ENCODE measurements at places on chromosomes 5 and 9. TPM values are rescaled to one million over a fixed set of nuclear protein-coding genes. Genes with fewer than 3 reads are reported as not detected.

DNA sequence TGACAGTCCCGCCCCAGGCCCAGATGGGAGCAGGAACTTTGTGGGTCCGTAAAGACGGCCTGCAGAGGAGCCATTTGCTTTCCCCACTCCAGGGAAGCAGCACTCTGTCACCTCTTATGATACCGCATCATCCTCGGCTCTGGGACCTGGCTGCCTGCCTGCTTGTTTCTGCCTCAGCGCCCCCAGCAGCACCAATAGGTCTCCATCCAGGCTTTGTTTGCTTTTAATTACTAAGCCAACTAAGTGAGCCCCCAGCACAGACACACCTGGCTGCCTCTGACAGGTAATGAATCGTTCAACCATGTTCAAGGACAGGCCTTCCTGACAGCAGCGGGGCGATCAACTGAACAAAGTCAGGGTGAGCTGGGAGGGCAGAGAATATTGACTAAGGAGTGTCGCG lies 141.4 kb downstream of the C5orf15 start:
- DNase-seq: no peak

DNA sequence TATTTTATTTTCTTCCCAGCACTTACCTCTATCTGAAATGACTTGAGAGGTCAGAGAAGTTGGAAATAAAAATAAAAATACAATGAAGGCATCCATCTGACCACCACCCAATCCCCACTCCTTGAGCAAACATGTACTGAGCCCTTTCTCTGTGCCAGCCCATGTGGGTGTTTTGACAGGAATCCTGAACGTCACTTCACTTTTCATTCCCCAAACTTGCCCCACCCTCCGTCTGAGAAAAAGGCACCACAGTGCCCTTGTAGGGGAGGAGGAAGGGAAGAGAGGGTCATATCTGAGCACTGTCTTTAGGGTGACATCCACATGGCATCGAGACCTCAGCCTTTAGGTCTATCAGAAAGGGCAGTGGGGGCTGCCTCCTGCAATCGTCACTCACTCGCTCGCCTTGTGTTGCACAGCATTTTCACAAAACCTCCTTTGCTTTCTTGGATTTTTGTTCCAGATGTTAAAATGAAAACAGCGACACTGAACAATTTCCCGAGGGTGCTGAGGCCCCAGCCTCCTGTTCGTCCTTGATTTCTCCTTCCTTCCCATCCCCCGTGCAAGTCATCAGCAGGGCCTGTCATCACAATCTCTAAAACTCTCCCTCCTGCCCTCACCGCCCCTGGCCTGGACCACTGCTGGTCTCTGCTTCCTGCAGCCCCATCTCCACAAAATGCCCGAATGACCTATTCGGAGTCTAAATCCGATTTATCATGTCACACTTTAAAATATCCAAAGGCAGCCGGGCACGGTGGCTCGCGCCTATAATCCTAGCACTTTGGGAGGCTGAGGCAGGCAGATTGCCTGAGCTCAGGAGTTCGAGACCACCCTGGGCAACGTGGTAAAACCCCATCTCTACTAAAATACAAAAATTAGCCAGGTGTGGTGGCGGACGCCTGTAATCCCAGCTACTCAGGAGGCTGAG lies 13.0 kb downstream of the HIGD2A start:
- no peak for DNase-seq

- DNase-seq: no peak
Observed at GRCh38 chr5:95836544-95836943, 14.0 kb upstream of the GLRX start.

- no peak for DNase-seq
Observed at GRCh38 chr5:127418367-127418766, 99.1 kb upstream of the PRRC1 start.

- DNase-seq: no peak
Observed at GRCh38 chr9:136748666-136749611, 614 bp upstream of the LCN6 start.

The SLC6A19 gene
- not detected for polyA plus RNA-seq

The SLC22A4 gene
- 0.40 TPM for polyA plus RNA-seq
